ENCODE measurements at places on chromosomes 3 and 15. TPM values are rescaled to one million over a fixed set of nuclear protein-coding genes. Genes with fewer than 3 reads are reported as not detected.

GRCh38 chr15:40081691-40082194, 26.9 kb downstream of the BMF start:
- DNase-seq: no peak

- no peak for DNase-seq
These were observed 26.0 kb downstream of the ACAP2 start for GRCh38 chr3:195416795-195417194.

DNA sequence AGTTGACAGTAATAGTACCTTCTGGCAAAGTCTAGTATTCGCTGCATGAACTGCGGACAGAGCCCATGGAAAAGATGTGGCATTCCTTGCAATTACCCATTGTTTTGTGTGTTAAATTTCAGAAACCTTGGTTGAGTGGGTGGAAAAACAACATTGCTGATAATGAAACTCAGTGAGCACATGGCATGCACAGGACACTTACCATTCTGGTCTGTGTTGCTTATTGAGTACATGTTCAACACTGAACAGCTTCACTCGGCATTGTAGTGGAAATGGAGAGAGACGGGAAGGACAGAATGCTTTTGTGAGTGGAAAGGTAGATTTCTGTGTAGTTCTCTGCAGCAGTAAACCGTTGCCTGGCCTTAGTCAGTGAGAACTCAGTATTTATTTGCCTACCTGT, 165.3 kb downstream of the FNDC3B start:
- no peak for DNase-seq

GRCh38 chr3:53525765-53526703, 31.6 kb downstream of the CACNA1D start:
- no peak for DNase-seq

GRCh38 chr3:119289404-119289770, 4.8 kb upstream of the ARHGAP31 start:
- DNase-seq: no peak

DNA sequence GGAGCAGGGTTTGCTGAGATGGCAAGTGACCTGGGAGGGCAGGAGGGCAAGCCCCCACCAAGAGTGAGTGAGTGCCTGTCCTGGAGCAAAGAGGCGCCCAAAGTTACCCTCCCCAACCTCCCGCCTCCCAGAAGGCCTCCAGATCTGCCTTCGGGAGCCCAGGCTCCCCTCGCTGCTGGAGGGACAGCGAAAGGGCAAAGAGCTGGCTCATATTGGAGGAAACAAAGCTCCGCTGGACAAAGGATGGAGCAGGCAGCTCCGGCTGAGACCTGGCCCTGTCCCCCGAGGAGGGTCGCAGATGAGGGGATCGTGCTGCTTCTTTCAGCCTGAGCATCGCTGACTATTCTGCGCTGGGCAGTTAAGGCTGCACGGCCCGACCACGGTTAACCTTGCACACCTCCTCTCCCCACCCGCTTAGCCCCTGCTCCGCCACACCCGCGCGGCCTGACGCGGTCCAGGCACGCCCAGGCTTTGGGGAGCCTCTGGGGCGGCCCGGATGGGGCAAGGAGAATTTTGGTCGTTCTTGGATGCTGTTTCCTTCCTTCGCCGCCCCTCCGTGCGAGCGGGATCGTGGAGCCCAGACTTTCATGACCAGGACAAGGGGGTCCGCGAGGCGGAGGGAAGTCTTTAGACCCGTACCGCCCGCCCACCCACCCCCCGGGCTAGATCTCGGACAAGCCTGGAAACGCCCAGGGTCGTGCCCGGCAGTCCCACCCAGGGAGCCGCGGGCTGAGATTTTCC, 651 bp downstream of the PLCD1 start:
- DNase-seq: no peak

DNA sequence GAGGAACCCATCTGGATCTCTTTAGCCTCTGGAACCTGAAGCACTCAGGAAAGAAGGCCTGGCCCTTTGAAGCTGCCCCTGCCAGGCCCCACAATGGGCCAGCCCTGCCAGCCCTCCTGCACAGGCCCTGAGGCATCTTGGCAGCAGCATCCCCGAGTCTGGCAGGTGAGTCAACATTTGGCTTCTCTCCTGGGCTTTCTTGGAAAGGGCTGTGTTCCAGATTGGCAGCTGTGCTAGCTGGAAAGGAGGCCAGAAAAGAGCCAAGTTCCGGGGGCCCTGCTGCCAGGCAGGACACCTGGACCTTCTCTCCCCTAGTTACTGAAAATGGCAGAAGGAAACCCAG, 187.2 kb downstream of the SHQ1 start:
- no peak for DNase-seq

- no peak for DNase-seq
These were observed 75.2 kb downstream of the SLCO3A1 start for GRCh38 chr15:91928675-91929074.

DNA sequence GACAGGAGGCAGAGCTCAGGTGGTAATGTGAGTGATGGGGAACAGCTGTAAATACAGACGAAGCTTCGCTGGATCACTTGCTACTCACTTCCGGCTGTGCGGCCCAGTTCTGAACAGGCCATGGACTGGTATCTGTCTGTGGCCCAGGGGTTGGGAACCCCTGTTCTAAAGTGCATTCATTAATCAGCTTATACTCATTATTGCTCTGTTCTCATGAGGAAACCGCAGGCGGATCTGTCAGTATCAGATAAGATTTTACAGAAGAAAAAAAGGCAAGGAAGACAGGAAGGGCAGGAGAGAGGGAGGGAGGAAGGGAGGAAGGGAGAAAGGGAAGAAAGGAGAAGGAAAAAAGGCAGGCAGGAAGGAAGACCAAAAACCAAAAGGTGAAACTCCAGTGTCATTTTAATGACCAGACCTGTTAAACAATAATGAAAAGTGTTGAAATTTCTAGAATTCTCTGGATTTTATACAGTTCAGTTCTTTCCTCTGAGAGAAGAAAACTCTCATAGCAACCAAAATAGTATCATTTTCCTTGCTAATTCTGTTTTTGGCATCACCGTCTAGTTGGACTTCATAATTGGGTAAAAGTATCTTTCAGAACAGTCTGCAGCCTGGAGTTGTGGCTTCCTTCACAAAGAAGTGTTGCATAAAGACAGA, 128.0 kb upstream of the PROK2 start:
- DNase-seq: no peak

DNA sequence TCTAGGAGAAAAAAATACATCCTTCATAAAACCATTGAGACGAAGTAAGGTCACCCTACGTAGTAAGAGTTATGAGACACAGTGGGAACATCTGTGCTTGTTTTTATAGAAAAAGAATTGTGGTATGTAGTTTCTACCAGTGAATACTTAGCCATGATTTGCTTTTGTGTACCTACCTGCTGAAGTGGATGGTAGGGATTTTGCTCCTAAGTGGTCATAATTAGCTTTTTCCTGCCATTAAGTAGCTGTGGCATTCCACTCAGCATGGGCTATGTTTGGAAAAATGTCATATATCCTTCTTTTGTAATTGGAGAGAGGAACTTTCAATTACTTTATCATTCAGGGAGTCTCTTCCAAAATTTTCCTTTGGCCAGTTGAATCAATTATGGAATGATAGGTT, 63.7 kb downstream of the CHD2 start:
- DNase-seq: no peak

DNA sequence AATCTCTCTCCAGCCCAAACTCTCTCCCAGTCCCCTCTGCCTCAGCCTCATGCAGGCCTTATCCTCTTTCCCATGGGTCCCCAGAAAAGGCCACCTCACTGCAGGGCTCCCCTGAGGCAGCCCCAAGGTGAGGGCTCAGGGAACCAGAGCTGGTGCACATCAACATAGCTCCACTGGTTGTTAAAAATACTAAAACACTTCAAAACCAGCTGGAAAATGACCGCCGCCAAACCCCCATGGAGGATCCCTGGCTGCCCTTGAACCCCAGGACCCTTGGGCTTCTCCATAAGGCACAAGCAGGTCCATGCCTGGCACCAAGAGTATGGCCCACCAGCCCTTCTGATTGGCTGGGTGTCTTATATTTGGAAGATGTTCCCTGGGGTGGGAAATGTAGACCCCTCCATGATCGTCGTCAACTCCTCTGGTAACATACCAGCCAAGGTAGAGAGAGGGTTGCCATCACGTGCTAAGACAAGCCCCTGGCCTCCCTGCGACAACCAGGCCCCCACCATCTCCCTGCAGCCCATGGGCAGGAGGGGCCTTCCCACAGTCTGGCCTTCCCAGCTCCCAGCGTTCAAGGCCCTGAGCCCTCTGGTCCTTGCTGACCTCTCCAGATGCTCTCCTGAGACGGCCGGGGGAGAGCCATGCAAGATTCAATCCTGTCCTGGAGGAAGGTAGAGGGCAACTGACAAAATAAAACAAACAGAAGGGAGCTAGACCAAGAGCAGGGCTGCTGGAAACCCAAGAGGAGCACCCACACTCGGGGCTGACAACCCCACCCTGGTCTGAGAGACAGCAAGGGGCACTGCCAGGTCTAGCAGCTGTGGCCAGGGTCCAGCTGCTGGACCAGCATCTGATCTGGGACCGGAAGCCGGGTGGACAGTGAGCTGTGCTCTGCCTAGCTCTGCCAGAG, 132.1 kb upstream of the PRR20G start:
- DNase-seq: no peak

DNA sequence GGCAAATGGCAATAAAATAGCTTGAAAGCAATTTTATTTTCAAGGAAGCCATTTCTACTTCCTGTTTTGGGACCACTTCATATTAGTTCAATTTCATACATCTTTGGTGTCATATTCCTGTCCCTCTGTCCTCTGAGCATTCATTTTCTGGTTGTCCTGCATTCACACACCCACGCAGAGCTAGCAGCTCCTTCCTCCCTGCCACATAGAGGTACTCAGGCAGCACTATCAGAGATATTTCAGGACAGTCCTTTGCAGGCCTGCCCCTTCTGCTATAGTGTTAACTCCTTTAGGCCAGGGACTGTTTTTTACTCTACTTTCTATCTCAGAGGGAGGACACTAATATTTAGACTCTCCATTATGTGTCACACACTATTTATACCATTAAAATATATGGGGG, 132.0 kb downstream of the ECT2 start:
- DNase-seq: no peak

DNA sequence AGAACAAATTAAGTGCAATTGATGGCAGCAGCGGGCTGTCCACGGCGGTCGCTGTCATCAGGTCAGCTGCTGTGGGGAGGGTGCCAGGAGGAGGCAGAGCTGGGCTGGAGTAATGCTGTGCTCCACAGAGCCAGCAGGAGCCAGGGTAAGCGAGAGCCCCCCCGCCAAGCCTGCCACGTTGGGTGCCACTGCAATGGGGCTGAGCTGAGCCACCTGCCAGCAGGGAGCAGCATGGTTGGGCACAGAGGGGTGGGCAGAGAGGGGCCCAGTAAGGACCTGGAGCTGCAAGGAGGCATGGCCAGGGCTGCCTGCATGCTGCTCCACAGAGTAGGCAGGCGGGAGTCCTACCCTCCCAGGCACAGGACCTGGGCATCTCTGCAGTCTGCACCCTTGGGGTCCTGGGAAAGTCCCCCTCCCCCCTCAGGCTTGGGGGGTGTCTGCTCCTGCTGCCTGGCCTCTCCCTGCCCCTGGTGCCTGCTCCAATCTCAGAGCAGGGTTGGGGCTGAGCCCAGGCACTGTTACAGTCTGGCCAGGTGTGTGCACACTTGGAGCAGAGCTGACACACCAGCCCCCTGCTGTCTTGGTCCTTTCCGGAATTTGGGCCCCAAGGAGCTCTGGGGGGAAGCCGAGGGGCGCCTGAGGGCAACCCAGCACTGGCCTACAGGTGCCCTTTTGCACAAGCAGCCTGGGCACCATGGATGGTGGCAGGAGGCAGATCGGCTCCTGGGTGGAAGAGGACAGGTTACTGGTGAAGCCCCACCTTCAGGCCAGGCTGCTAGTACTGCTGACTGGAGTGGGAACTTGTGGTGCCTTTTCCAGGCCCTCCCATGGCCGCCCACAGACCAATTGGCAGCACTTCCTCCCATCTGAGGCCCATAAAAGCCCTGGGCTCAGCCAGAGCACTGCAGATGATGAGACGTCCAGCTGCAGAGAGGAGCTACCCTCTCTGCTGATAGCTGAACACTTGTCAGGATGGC, 8.5 kb upstream of the PIAS1 start:
- no peak for DNase-seq

DNA sequence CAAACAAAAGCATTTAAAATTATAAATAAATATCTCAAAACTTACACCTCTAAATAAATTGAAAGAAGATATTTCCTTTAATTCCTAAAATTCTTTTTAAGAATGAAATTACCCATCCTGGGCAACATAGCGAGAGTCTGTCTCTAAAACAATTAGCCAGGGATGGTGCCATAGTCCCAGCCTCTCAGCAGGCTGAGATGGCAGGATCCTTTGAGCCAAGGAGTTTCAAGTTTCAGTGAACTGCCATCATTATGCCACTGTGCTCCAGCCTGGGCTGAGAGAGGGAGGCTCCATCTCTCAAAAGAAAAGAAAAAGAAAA, 25.4 kb downstream of the AADAC start:
- DNase-seq: no peak

GRCh38 chr3:123411340-123412040, 37.4 kb downstream of the ADCY5 start:
- no peak for DNase-seq

DNA sequence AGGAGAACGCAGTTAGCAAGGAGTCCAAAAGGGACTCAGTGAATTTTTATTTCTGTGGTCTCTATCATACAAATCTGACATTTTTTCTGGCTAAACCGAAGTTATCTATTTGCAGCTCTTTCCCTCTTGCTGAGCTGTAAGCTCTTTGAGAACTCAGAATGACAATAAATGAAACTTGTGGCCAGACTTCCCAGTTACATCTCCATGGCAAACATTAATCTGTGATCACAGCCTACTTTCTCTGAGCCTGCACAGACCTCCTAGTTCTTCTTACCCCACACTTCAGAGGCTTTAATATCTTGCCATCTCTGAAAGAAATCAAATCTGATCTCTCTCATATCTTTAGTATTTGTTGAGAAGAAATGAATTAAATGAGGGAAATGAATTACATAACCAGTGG, 58.0 kb downstream of the PLD1 start:
- no peak for DNase-seq

DNA sequence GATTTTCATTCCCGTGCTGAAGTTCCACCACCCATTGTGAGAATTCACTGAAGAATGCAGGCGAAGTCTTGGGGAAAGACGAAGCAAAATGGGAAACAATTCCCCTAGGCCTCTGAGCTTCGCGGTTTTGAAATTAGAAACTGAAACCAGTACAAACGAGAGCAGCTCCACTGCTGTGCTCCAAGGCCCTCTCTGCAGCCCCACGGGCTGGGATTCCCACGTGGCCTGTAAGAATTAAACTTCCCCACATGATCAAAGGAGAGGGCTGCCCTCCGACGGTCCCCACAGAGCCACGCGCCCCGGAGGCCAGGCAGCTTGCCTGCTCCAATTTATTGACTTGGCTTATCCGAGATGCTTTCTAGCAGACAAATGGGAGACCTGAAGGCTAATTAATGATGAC, 144.0 kb downstream of the GREM1 start:
- no peak for DNase-seq

Gene TGM5
- total RNA-seq: not detected

Gene SOX2
- not detected for total RNA-seq

Gene CD200
- 11.8 TPM for total RNA-seq

Gene IL20RB
- 0.51 TPM for total RNA-seq

Gene BTLA
- total RNA-seq: not detected

Gene DENND4A
- total RNA-seq: 18.6 TPM

Gene DUT
- total RNA-seq: 38.0 TPM

Gene APOD
- 12.9 TPM for total RNA-seq

Gene ROBO1
- total RNA-seq: 0.64 TPM

All from dermis microvascular lymphatic vessel endothelial cell (primary cell).